ENCODE measurements at places on chromosomes 12 and 14.

- ATAC-seq: no peak
Measured at GRCh38 chr12:108580531-108580930, 17.4 kb downstream of the TMEM119 start.

GRCh38 chr14:57482120-57482519 lies 11.5 kb downstream of the CCDC198 start:
- ATAC-seq: no peak

- peak; percentile 37 for ATAC-seq
Measured at GRCh38 chr14:77123381-77124325, 17.9 kb downstream of the ZDHHC22 start.

DNA sequence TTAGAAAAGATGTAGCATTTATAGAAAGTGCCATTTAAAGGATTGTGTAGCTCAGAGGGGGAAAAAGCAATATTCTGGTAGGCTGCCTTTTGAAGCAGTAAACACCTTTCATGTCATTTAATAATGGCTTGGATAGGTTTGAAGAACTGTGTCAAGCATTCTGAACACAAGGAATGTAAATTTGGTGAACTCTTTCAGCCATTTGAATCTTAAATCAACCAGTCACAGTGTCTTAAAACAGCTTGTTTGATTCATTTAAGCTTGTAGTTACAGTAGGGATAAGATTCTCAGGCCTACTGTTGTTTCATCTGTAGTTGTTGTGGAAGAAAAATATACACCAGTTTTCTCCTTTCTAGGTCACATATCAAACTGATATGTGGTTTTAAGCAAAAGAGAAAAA lies 299.4 kb upstream of the NOVA1 start:
- ATAC-seq: no peak

GRCh38 chr14:24172261-24172860 lies 481 bp downstream of the REC8 start:
- no peak for ATAC-seq

GRCh38 chr12:100877776-100878175 lies 83.2 kb downstream of the ANO4 start:
- no peak for ATAC-seq

DNA sequence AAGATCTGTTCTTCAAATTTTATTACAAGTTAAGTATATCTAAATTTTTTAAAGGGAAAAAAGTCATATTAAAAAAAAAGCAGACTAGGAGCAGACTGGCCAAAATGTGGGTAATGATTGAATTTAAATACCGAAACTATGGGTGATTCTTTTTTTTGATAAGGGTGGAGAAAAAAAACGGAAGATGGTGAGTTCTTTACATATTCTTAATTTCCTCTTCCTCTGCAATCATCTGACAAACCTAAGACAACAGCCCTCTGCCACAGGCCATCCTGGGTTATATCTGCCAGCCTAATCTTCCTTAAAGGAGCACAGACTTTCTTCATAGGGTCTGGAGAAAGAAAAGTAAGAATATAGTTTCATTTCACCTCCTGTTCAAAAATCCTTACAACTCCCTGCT lies 108.0 kb downstream of the PPP2R5E start:
- ATAC-seq: no peak

DNA sequence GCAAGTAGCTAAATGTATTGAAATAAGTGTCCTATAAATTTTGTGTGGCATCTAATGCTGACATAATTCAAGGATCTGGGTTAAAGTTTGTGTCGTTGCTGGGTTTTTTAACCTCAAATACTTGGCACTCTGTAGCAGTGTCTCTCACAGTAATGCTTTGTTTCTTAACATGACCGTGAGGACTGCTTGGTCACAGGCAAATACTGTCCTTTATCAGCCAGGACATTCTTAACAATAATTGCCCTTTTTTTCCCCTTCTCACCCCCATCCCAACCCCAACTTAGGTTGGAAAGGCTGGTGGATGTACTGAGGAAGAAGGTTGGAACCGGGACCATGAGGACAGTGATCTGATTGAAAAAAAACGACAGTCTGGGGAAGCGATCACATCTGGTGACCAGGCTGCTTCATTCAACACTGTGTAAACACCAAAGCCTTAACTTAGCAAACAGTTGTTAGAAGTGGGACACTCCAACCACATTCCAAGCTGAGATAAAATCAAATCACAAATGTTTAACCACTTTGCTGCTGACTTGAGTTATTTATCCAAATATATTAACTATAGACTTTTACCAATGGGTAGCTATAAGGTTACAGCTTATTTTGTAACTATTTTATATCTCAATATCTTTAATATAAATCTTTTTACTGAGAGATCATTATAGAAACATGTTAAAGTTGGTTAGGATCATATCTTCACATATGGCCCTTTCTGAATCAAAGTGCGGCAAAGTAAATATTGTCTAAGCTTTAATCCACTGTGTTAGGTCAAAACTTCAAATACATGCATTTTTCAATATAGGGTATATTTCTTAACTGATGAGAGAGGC lies 48.2 kb downstream of the FOXA1 start:
- no peak for ATAC-seq

- ATAC-seq: no peak
Measured at GRCh38 chr12:91920276-91920675, 225.4 kb downstream of the BTG1 start.

- ATAC-seq: no peak
Measured at GRCh38 chr12:131130311-131130911, 176.7 kb downstream of the ADGRD1 start.

- ATAC-seq: no peak
Measured at GRCh38 chr12:40727774-40728483, 35.7 kb downstream of the CNTN1 start.

DNA sequence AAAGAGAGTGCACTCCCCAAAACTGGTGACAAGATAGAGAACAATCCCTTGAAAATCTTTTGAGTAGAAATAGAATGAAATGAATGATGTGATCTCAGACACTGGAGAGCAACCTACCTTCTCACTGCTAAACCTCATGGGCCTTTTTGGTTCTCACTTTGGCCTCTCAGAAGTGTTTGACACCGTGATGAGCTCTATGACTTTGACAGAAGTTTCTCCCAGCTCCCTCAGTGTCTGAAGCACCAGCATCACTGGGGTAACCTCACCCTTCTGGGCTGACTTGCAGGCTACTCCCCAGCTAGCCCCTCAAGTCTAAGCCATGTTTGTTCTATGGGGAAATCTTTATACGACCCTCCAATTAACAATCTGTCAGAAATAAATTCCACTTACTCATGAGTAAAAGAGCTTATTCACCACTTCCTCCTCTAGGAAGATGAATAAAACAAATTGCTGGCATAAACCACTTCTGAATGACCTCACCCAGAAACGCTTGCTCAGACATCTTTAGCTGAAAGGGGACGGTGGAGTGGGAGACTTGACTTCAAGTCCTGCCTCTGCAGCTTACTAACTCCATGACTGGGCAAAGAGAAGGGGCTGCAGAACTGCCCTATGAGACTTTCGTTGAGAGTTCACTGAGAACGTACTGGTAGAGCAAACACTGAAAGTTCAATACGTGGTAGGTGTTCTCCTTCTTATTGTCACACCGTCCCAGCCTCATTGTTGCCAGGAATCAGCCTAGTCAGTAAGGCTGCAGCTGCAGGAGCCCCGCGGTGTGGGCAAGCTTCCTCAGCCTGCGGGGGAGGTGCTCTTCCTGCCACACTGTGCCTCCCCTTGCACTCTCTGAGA lies 46.5 kb downstream of the ST8SIA1 start:
- ATAC-seq: peak; percentile 87

DNA sequence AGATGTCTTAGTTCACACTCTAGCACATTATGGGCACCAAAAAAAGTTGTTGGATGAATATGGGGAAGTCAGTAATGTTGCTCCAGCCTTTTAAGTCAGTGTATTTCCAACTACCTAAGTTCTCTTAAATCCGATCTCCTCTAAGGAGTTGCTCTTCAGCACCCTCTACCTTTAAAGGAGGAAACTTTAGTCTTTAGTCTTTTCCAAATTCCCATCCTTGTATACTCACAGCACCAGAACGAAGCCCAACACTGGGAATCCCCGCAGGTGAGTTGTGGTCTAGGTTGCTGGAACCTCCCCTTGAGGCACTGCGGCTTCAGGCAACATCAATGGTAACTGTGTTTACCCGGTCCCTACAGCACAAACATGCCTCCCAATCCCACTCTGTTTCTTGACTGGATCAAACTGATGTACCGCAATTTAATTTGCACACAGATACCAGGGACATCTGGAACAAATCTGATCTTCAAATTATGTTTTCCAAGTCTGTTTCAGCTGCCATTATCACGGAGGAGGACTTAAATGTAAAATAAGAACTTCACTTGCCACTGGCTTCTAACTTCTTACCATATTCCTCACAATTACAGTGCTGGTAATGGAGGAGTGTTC lies 179.0 kb downstream of the FOXN3 start:
- no peak for ATAC-seq

DNA sequence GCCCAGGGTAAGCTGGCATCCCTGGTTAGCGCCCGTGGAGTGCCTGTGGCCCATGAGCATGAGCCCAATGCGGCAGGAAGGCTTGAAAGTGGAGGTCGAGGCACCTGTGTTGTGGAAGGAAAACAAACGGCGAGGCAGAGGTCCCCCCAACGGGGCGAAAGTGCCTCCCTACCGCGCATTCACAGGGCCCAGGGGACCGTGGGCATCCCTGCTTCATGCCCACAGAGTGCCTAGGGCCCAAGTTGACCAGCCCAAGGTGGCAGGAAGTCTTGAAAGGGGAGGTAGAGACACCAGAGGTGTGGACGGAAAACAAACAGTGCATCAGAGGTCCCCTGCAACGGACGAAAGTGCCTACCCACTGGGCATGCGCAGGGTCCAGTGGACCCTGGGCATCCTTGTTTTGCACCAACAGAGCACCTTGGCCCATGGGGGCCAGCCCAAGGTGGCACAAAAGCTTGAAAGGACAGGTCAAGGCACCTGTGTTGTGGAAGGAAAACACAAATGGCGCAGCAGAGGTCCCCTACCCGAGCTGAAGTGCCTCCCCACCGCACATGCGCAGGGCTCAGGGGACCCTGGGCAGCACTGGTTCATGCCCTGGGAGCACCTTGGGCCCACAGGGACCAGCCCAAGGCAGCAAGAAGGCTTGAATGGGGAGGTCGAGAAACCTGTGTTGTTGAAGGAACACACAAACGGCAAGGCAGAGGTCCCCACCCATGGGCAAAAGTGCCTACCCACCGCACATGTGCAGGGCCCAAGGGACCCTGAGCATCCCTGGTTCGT lies 377.5 kb downstream of the ALG10 start:
- no peak for ATAC-seq

DNA sequence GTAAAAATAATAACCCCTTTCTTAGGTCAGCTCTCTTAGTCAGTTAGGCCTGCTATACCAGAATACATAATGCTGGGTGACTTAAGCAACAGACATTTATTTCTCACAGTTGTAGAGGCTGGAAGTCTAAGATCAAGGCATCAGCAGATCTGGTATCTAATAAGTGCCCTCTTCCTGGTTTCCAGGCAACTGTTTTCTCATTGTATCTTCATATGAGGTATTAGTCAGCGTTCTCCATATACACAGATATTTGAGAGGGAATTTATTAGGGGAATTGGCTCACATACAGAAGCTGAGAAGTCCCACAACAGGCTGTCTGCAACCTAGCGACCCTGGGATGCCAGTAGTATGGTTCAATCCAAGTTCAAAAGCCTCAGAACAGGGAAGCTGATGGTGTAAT lies 896.0 kb downstream of the GALC start:
- no peak for ATAC-seq

GRCh38 chr12:29365091-29365490 lies 15.9 kb downstream of the ERGIC2 start:
- no peak for ATAC-seq

GRCh38 chr14:69574263-69574953 lies at the start of gene CCDC177:
Gene CCDC177, minus strand, starts transcription at chr14:69574871. Its CDS starts 1,249 bp downstream, at chr14:69573622.
- ATAC-seq: peak; percentile 86

- ATAC-seq: no peak
Measured at GRCh38 chr14:22660654-22661053, 16.5 kb upstream of the OR6J1 start.

GRCh38 chr14:73961192-73961591 lies 11.1 kb downstream of the COQ6 start:
- no peak for ATAC-seq

- no peak for ATAC-seq
Measured at GRCh38 chr12:101414533-101415119, 7.1 kb upstream of the ARL1 start.

- no peak for ATAC-seq
Measured at GRCh38 chr14:64760146-64760755, 56.0 kb downstream of the PLEKHG3 start.

GRCh38 chr14:51616724-51617409 lies 34.8 kb upstream of the FRMD6 start:
- no peak for ATAC-seq

DNA sequence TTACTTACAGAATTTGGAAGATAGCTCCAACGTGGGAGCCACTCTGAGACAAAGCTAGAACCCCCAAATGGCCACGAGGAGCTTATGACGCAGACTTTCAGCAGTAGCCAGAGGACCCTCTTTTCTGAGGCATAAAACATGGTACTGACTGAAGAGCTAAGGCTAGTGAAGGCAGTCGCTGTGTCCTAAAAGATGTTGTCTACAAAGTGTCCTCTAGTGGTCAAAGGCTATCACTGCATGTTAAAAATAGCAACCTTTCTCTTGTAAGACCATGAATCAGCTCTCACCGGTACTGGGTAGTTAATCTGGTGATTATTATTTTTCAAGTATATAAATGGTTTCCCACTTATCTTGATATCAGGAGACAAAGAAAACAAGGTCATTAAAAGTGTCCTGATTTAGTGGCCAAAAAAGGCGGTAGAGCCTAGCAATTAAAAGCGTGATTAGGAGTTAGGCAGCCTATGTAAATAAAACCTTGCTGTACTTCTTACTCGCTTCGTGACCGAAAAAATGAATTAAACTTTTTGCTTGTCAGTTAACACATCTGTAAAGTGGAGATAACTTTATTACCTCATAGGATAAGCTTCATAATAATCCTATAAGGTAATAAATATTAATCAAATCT lies 47.0 kb upstream of the LGR5 start:
- peak; percentile 50 for ATAC-seq

GRCh38 chr12:90455756-90456155 lies 499.2 kb downstream of the CCER1 start:
- ATAC-seq: no peak

DNA sequence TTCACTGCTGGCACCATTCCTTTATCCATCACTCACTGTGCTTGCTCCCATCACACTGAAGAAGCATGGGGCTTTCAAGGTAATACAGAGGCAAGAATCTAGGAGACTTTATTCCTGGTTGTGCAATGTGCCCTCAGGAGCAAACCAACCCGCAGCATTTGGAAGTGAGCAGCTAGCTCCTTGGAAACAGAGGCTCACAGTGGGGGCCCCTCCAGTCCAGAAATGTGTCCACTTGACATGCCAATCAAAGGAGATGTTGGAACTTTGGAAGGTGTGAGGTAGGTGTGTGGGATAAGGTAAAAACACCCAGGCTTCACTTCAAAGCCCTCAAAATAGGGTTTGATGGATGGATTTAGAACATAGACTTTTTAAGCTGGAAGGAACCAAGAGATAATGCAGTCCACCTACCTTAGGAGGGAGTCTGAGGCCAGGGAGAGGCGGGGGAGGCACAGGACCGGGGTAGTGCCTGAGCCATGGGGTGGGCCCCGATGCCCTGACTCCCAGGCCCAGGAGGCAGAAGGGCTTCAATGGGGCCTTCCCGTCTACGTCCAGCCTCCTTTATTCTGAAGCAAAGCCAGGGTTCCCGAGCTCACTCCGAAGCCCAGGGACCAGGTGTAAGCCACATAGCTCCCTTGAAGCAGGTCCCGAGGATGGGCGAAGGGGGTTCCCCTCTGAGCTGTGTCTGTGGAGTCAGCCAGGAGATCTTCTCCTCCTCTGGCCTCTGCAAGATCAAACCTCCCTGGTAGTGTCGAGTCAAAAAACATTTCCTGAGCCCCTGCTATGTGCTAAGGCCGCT lies 17.6 kb upstream of the BCL11B start:
- no peak for ATAC-seq

- ATAC-seq: no peak
Measured at GRCh38 chr14:49052521-49052920, 533.7 kb downstream of the RPS29 start.

GRCh38 chr14:58216544-58216943 lies 16.6 kb downstream of the ACTR10 start:
- ATAC-seq: no peak
